ENCODE measurements at places on chromosomes 11 and 22.

DNA sequence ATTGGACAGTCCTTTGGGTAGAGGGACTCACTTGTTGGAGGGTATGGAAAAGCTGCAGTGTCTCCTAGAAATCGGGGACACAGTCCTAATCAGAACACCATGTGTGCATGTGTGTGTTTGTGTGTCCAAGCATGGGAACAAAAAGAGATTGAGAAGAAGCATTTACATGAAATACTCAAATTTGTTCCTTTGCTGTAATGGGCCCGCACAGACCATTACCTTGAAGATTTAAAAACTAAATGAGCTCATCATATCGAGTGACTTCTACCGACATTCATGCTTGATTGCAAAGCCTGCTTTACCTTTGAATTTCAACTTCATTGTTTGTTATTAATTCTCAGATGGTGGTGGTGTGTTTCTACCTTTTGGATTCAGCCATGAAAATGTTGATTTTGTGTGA lies 106.9 kb downstream of the ZBTB16 start:
- no peak for DNase-seq

DNA sequence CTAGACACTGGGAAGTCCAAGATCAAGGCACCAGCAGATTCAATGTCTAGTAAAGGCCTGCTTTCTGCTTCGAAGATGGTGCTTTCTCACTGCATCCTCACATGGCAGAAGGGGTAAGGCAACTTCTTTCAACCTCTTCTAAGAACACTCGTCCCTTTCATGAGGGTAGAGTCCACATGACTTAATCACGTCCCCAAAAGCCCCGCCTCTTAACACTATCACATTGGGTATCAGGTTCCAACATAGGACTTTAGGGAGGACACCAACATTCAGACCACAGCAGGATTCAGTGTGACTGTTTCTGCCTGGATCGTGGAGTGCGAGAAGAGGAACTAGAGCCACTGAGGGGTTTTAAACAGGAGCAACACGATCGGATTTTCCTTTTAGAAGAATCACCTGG lies 3.7 kb upstream of the TIRAP start:
- DNase-seq = no peak

DNA sequence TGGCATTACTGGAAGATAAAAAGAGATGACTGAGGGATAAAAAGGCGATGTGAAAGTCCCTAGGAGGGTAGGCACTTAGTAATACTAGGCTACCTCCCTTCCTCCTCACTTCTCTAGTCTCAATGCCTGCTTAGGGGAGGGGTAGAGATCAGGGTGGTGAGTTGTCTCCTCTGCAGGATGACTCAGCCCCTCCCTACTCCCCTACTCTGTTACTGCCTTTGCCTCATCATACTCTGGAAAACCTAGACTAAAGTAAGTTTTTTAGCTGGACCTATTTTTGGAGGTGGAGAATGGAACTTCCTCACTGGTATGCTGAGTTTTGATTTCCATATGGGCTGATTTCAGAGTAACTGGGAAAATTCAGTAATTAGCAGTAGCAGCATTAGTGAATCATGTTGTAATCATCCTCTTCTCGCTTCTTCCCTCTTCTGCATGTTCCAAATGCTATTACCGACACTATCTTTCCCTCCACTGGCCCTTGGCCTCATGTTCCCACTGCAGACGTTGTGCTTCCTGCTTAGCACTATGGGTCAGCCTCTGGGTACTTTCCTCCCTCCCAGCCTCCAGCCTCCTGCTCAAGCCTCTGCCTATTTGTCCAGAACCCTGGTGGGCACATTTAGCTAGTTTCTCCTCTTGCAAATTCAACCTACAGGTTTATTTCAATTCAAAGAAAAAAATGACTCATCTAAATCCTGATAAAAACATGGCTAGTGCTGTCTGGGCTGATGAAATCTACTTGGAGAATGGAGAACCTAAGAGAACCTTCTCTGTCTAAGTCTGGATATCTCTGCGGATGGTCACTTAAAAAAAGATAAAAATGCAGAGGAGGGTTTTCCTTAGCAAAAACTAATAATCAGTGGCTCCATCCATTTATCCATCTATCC lies 281.7 kb downstream of the ST3GAL4 start:
- peak; percentile 16 for DNase-seq

DNA sequence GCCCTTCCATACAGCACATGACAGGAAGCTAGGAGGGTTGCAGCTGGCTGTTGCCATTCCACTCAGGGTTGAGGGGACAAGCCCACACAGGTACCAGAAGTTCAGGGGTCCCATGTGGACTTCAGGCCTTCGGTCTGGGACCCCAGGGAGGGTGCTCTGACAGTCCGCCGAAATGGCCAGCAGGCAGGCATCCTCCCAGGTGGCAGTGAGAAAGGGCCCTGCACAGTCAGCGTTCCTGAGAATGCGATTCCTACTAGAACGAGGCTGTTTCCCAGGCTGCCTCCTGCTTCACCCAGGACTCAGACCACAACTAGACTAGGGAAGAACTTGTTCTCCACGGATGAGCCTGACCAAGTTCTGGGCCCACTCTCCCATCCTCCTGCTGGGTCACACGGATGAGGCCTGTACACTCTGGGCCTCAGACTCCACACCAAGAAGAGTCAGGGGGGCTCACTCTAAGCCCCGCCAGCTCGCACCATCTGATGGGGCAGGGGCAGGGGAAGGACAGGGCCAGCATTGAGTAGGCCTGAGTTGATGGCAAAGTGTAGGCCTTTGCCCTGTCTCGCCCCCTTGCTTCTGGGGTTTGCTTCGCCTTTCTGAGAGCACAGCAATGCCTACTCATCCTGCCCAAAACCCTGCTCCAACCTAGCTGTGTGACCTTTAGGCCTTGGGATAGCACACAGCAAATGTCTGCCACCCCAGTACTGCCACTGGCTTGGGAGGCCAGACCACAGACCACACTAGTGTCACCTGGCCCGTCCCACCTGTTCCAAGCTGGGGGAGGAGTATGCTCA lies 14.0 kb downstream of the KCNQ1OT1 start:
- DNase-seq = no peak

- no peak for DNase-seq
Observed at GRCh38 chr11:6574816-6575715, 28.4 kb downstream of the RRP8 start.

DNA sequence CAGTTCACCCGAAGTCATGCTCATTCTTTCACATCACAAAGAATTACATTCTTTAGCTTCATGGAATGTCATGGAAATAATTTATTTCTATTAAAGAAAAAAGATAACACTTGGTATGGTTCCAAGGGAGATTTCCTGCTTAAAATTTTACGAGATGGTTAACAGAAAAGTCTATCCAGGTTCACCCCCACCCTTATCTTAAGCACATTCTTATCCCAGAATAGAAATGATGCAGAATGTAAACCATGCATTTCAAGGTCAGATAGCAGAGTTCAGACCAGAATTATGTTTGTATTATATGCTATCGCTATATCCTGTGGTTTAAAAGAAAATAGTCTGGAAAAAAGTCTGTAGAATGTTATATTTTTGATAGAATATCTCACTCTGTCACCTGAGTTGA lies 58.7 kb downstream of the GAS2 start:
- DNase-seq = peak; percentile 12

- DNase-seq = no peak
Observed at GRCh38 chr22:35452810-35453743, 53.1 kb downstream of the MCM5 start.

DNA sequence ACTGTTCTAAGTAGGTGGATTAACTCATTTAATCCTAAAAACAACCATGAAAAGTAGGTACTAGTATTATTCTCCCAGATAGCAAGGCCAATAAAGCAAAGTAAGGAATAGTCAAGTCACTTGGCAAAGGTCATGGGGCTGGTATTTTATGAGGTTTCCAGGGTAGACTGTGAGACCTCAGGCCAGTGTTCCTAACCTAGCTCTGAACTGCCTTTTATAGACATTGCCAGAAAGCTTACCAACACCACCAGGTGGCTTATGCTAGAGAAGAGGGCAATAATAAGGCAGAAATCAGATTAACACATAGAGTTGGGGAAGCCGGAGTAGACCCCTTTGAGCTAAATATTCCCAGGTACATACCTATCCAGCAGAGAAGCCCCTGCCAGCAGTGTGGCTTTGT lies 490.9 kb upstream of the TENM4 start:
- DNase-seq = no peak

Measured in choroid plexus epithelial cell (primary cell).